ENCODE measurements at places on chromosomes 5 and 9.

DNA sequence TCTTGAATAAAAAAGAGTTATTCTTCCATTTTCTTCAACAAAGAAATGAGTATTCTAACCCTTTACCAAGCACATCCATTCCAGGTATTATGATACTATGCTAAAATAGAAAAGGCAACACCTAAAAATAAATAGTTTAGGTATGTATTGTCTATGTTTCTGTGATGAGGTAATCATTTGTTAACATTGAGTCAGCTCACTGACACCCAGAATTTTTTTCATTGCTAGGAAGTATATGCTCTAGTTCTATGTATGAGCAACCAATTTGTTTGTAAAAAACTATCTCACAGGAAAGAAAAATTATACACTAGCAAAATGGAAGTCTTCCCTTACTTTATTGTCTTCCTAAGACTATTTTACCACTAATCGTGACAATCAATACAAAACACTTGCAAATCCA, 615.6 kb upstream of the GRIN3A start:
- DNase-seq, result no peak

GRCh38 chr9:33628865-33629410, 104.9 kb downstream of the ANKRD18B start:
- no peak for DNase-seq

DNA sequence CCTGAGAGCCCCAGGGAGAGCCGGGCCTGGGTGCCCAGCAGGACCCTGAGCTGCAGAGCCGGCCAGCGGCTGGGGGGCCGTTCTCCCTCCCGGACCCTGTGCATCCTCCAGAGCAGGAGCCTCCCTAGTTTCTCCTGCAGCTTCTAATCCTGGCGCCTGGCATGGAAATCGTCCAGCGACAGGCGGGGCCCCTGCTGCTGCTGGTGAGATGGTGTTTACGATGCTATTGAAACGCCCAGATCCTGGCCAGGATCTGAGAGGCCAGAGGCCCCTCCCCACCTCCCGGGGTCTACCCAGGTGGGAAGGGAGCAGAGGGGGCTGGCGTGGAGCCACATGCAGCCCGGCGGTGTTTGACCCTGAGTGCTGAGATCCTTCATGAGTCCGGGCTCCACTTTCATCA, 38.2 kb upstream of the CEP72 start:
- DNase-seq, result no peak

- DNase-seq, result no peak
Measured at GRCh38 chr5:142845402-142845921, 75.3 kb downstream of the ARHGAP26 start.

- DNase-seq, result no peak
Measured at GRCh38 chr9:79034583-79034982, 537.2 kb upstream of the TLE4 start.

DNA sequence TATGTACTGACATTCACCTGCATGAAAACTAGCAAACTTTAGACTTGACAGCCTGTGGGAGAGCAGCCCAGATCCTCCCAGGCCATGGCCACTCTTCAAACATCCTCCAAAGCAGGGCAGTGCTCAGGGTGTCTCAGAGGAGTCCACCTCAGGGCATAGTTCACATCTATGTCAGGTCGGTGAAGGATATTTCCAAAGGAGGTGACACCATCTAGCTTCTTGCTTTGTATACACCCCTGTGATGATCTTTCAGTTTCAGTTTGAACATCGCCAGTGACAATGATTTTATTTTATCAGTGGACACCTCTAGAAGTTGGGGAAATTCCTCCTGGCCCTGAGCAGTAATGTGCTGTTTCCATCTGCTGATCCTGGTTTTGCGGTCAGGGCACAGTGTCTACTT, 20.1 kb downstream of the CDK20 start:
- DNase-seq, result no peak
